A549 treated with AZD2906 at 1 μM for 4 hours (cell line): ENCODE measurements at places on chromosomes 1 and 21. TPM values are rescaled to one million over a fixed set of nuclear protein-coding genes. Genes with fewer than 3 reads are reported as not detected.

AGBL4 gene
- not detected in 5 replicates for total RNA-seq

AQP10 gene
- not detected in 5 replicates for total RNA-seq

MLLT11 gene
- 12.0 to 14.2 TPM (median 13.9 TPM) in 5 replicates for total RNA-seq

ZNF593OS gene
- 0.18 to 0.28 TPM in 2 of 5 replicates, not detected in the others for total RNA-seq

LRRC3 gene
- total RNA-seq, result 1.8 to 2.4 TPM (median 2.1 TPM) in 5 replicates

ENAH gene
- total RNA-seq, result 65.6 to 105 TPM (median 82.9 TPM) in 5 replicates
